Heart right ventricle (tissue), 16 donors: ENCODE measurements at places on chromosomes 13 and 19. TPM values are rescaled to one million over a fixed set of nuclear protein-coding genes. Genes with fewer than 3 reads are reported as not detected.

ZNF440 gene
- total RNA-seq: 5.5 TPM

ZNF682 gene
- 6.4 TPM for total RNA-seq

CD209 gene
- 5.2 TPM for total RNA-seq

RABAC1 gene
- total RNA-seq: 60.3 TPM

SMIM17 gene
- total RNA-seq: not detected

CERS1 gene
- 0.44 TPM for total RNA-seq

VAV1 gene
- 1.5 TPM for total RNA-seq

STOML3 gene
- total RNA-seq: not detected

ONECUT3 gene
- total RNA-seq: not detected

DNA sequence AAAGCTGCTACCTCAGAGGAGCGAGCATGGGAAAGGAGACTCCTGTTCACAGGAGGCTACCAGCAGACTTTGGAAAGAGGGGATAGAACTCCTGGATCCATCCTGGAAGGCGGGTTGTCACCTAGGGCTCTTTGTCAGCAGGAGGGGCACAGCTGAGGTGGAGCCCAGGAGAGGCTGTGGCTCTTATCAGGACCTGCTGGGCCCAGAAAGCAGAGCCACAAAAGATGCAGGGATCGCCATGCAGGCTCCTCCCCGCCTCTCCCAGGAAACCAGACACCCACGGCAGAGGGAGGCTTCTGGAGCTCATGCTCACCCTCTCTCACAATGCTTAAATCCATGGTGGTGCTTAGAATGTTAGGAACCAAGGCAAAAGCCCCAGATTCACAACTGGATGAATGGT, 994.2 kb downstream of the UQCRFS1 start:
- DNase-seq: no peak

DNA sequence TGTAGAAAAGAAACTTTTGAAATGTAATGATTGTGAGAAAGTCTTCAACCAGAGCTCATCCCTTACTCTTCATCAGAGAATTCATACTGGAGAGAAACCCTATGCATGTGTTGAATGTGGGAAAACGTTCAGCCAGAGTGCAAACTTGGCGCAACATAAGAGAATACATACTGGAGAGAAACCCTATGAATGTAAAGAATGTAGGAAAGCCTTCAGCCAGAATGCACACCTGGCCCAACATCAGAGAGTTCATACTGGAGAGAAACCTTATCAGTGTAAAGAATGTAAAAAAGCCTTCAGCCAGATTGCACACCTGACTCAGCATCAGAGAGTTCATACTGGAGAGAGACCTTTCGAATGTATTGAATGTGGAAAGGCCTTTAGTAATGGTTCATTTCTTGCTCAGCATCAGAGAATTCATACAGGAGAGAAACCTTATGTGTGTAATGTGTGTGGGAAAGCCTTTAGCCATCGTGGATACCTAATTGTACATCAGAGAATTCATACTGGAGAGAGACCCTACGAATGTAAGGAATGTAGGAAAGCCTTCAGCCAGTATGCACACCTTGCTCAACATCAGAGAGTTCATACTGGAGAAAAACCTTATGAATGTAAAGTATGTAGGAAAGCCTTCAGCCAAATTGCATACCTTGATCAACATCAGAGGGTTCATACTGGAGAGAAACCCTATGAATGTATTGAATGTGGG, 19.3 kb downstream of the ZNF583 start:
- DNase-seq: no peak

GRCh38 chr19:10713317-10713716, 4.6 kb upstream of the DNM2 start:
- no peak for DNase-seq

DNA sequence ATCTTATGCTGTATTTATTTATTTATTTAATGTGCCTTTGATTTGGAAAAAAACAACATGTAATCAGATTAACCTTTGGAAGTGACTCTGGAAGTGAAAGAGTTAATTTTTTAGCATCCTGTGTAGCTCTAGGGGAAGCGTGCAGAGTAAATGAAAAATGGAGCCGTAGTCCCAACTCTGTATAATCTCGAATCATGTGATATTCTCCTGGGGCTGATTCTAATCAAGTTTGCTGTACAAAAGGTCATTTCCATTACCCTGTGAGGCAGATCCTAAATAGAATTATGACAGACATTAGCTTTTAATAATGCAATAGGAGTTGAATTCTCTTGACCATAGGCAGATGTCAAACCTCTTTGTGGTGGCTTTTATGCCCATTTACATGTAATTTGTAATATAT, 238.6 kb upstream of the CSNK1A1L start:
- no peak for DNase-seq

GRCh38 chr13:22599156-22599555, 581.6 kb upstream of the SGCG start:
- no peak for DNase-seq

DNA sequence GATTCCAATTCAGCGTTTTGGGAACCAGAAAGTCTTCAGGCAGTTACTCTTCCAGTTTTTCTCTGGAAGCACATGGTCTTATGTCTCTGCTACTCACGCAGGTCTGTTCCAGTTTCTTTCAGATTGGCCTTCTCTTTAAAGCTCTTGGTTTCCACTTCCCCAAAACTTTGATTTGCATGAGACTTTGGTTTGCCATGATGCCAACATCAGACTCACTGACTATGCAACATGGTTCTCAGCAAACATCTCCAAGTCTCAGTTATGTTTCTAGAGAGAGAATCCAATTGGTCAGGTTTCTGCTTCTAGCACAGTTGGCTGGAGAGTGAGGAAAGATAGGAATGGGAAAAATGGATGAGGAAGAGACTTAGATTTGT, 3.1 kb downstream of the AKAP11 start:
- no peak for DNase-seq

DNA sequence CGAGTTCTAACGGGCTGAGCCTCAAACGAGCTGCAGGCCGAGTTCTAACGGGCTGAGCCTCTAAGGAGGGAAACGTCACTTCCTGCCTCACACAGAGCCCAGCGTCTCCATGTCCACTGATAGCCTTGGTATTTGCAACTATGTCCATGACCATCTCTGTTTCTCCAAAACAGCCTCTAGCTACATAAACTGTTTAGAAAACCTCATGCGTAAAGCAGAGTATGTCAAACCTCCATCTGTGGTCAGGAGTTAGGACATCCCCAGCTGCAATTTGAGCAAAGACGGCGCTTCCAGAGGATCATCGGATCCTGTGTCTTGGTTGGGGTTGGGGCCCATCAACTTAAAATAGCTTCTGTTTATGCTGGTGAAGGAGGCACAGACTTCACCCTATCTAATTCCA, 20.8 kb downstream of the RASA3 start:
- DNase-seq: no peak

GRCh38 chr19:10144361-10144760, 24.7 kb upstream of the EIF3G start:
- no peak for DNase-seq

GRCh38 chr19:29422486-29423085, 103.2 kb upstream of the VSTM2B start:
- no peak for DNase-seq

GRCh38 chr19:3324405-3324856, 42.0 kb upstream of the NFIC start:
- DNase-seq: peak; percentile 75

- no peak for DNase-seq
These were observed 151.3 kb downstream of the LMO7 start for GRCh38 chr13:75787249-75787928.

DNA sequence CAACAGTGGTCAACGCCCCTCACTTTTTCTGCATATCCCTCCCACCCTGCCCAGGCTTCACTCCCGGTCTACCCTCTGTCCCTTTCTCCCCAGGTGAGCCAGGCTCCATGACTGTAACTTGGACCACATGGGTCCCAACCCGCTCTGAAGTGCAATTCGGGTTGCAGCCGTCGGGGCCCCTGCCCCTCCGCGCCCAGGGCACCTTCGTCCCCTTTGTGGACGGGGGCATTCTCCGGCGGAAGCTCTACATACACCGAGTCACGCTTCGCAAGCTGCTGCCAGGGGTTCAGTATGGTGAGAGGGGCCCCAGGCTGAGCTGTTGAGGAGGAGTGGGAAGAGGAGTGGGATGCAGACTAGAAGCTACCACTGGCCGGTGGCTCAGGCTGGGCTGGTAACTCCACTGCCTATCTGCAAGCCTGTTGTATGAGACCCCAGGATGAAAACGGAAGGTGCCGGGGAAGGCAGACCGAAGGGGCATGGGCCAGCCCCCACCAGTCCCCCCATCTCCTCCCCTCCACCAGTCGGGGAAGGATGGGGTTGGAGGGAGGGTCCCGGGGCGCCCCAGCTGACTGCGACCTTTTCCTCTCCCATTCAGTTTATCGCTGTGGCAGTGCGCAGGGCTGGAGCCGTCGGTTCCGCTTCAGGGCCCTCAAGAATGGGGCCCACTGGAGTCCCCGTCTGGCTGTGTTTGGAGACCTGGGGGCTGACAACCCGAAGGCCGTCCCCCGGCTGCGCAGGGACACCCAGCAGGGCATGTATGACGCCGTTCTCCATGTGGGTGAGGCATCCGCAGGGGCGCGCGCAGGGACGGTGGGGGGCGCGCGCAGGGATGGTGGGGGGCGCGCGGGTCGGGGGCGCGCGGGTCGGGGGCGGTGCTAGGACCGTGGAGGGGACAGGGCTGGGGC, 14.4 kb downstream of the ACP7 start:
- no peak for DNase-seq

DNA sequence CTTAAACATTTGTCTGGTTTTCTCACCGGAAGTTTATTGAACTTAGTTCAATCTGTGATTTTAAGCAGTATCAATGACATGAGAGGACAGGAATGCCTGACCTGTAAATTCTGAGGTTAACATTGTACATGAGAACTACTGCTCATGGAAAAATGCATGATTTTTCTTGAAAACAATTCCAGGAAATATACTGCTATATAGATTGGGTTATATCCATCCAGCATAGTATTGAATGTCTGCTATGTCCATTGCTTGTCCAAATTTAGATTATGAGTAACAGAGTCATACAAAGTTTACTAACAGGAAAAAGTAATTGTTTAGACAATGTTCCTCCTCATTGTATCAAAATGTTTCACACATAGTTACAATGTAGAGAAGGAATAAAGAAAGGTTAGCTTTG, 606.8 kb downstream of the DACH1 start:
- DNase-seq: no peak

DNA sequence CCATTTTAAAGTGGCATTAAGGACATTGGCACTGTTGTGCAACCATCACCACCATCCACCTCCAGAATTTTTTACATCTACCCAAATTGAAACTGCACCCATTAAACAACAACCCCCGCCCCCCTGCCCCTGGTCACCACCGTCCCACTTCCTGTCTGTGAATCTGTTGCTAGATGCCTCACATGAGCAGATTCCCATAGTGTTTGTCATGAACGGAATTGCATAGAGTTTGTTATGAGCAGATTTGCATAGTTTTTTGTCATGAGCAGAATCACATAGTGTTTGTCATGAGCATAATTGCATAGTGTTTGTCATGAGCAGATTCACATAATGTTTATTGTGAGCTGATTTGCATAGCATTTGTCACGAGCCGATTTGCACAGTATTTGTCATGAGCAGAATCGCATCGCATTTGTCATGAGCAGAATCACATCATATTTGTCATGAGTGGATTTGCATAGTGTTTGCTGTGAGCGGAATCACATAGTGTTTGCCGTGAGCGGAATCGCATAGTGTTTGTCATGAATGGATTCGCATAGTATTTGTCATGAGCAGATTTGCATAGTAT, 54.0 kb upstream of the GTF3A start:
- DNase-seq: no peak

GRCh38 chr13:33483471-33483870, 197.9 kb upstream of the STARD13 start:
- no peak for DNase-seq

- DNase-seq: no peak
These were observed 1.2 kb downstream of the KPNA3 start for GRCh38 chr13:49791315-49791710.

GRCh38 chr13:23848646-23849141, 40.5 kb downstream of the MIPEP start:
- DNase-seq: no peak

DNA sequence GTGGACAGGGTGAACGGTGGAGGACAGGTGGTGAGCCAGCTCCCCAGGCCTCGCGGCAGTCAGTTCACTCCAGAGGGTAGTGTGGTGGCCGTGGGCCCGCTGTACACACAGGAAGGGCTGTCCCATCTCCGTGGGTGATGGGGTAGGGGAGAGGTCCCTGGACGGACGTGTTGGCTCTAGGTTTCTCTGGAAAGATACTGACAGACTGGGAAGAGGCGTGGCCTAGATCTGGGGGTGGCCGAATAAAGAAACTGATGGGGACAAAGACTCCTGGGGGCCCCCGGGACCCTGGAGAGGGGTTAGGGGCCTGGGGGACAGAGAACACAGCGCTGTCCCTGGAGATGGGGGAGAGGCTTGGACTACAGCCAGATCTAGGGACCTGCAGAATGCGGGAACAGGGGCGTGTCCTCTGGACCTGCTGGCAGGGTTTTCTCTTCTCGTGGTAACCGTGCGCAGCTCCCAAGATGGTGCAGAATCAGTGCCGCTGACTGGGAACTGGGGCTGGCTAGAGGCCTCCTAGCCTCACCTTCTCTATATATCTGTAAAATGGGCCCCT, 4.0 kb upstream of the PRAM1 start:
- no peak for DNase-seq

GRCh38 chr13:41931337-41931736, 29.6 kb downstream of the VWA8 start:
- no peak for DNase-seq

DNA sequence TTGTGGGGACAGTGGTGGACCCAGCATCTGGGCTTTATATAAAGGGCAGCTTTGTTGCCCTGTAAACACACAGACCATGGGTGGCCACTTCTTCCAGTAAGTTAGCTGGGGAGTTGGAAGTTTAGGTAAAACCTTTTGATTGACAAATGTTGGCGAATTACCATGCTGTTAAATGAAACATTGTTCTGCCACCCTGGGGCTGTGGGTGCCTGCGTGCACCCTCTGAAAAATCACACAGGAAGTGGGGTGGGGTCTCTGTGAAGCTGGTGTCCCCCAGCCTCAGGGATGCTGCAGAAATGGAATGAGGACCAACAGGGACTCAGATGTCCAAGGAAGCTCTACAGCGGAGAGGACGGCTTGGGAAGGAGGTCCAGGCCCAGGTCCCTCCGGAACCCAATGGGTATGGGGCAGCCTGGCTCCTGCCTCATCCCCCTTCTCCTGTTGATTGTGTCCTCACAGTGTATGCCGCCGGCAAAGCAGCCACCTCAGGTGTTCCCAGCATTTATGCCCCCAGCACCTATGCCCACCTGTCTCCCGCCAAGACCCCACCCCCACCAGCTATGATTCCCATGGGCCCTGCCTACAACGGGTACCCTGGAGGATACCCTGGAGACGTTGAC, 2.8 kb upstream of the USF2 start:
- no peak for DNase-seq

GRCh38 chr19:33638167-33639034, 16.6 kb downstream of the CHST8 start:
- DNase-seq: no peak

- DNase-seq: no peak
These were observed 197.9 kb downstream of the LHFPL6 start for GRCh38 chr13:39405107-39405506.

DNA sequence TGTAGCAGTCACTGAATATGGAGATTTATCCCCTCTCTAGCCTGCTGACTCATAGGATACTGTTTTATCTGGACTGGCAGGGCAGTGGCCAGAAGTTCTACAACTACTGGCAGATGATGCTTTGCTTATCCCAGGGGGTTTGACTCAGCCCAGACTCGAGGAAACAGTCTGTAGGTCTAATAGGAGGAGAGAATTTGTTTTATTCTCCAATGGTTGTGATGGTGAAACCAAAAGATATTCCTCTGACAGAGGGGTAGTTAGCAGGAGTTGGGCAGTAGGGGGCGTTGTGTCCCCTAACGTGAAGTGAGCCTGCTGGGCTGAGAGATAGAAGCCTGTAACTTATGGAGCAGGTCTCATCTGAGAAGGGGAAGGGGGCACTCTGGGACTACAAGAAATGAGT, 74.9 kb downstream of the WTIP start:
- no peak for DNase-seq
